ENCODE measurements at places on chromosomes 3 and 15.

GRCh38 chr3:43298761-43299160, 12.4 kb downstream of the SNRK start:
- no peak for DNase-seq

DNA sequence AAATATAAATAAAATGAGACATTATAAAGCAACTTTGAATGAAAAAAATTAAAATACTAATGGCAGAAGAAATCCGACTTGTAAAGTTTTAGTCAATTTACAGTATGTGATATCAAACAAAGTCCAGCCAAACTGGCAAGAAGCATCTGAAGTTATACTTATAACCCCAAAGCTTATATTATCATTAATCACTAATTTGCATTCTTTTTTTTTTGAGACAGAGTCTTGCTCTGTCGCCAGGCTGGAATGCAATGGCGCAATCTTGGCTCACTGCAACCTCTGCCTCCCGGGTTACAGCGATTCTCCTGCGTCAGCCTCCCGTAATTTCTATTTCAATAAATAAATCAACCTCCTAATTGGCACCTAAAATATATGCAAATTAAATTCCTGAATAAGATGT, 80.1 kb downstream of the AQR start:
- no peak for DNase-seq

DNA sequence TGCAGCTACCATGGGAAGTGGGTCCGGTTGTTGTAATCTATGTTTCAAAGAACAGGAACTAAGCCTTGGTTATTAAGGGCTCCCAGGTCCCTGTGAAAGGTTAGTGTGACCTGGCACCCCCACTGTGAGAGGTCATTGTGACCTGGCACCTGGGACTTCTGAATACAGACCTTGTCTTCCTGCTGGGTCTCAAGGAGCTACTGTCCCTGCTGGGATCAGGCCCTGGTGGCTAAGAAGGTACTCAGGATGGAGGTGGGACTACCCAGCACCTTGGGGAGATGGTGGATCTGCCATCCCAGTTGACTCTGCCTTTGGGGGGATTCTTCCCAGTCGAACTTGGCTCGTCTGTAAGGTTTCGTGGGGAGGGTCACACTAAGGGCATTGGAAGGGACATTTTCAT, 10.3 kb upstream of the SLCO2A1 start:
- DNase-seq = no peak

GRCh38 chr15:80744826-80745225, 34.3 kb upstream of the CEMIP start:
- DNase-seq = no peak

GRCh38 chr15:25335279-25335678, 103.5 kb downstream of the UBE3A start:
- no peak for DNase-seq

- DNase-seq = no peak
Observed at GRCh38 chr3:73052857-73053256, 8.6 kb upstream of the EBLN2 start.

All from HEK293T (cell line).